ENCODE measurements at places on chromosomes 5 and 9. TPM values are rescaled to one million over a fixed set of nuclear protein-coding genes. Genes with fewer than 3 reads are reported as not detected.

GRCh38 chr9:33291031-33291397 is 698 bp downstream of the NFX1 start:
- H3K27ac ChIP-seq: peak overlapping the region; percentile 99
- no peaks in the 10 kb centered on the region for H3K27me3 ChIP-seq
- no peak for DNase-seq
- peak overlapping the region; percentile 90 for H3K4me3 ChIP-seq

The PCDHGA2 gene
- total RNA-seq: not detected

DNA sequence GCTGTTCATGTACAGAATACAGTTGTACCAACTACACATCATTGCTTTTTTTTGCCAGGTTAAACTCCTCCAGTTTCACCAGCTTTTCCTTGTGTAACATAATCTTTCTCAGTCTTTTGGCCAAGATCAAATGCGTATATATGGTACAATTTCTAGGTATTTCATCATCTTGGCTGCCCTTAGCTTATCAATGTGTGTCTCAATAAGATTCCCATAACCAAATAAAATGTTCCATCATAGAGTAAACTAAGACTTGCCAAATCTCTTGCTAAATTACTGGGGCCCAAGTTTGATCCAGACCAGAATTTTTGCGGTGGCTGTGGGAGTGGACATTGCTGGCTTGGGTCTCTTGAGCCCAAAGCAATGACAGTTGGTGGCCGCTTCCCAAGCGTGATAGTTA is 24.3 kb upstream of the ERBIN start:
- H3K36me3 ChIP-seq: no peaks in the 10 kb centered on the region
- H3K4me3 ChIP-seq: no peak overlapping the region
- peaks cover 4% of the 10 kb centered on the region for H3K4me1 ChIP-seq
- no peaks in the 10 kb centered on the region for H3K27me3 ChIP-seq

GRCh38 chr5:114362197-114362976 is 517 bp downstream of the KCNN2 start:
- peak; percentile 25 for DNase-seq
- H3K36me3 ChIP-seq: no peaks in the 10 kb centered on the region
- no peak overlapping the region for H3K4me3 ChIP-seq

The IL17B gene
- total RNA-seq: not detected
